ENCODE measurements at places on chromosomes 7 and 10. TPM values are rescaled to one million over a fixed set of nuclear protein-coding genes. Genes with fewer than 3 reads are reported as not detected.

Gene LMOD2
- total RNA-seq = not detected

Gene C7orf33
- not detected for total RNA-seq

Gene GIMAP4
- total RNA-seq = not detected

Gene ADAM12
- 45.6 TPM for total RNA-seq

Gene MAGI2
- 10.7 TPM for total RNA-seq

Gene AKR1C4
- not detected for total RNA-seq

Gene PRPS1L1
- not detected for total RNA-seq

Gene STOX1
- 1.3 TPM for total RNA-seq

Gene C7orf57
- not detected for total RNA-seq

Gene CASTOR2
- total RNA-seq = 25.4 TPM

Gene ZP3
- not detected for total RNA-seq

Gene MKX
- total RNA-seq = 20.5 TPM

Gene NYAP1
- 0.89 TPM for total RNA-seq

Gene PCLO
- 1.4 TPM for total RNA-seq

DNA sequence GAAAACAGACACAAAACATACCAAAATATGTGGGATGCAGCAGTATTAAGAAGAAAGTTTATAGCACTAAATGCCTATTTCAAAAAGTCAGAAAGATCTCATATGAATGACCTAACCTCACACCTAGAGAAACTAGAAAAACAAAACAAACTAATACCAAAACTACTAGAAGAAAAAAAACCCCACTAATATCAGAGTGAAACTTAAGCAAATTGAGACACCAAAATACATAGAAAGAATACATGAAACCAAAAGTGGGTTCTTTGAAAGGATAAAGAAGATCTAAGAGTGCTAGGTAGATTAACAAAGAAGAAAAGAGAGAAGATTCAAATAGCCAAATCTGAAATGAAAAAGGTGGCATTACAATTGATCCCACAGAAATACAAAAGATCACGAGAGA is 494.1 kb downstream of the SH2D4B start:
- no peak overlapping the region for H3K4me3 ChIP-seq
- no peaks in the 10 kb centered on the region for H3K4me1 ChIP-seq
- DNase-seq = no peak
- H3K27ac ChIP-seq = no peak overlapping the region
- H3K27me3 ChIP-seq = no peaks in the 10 kb centered on the region

DNA sequence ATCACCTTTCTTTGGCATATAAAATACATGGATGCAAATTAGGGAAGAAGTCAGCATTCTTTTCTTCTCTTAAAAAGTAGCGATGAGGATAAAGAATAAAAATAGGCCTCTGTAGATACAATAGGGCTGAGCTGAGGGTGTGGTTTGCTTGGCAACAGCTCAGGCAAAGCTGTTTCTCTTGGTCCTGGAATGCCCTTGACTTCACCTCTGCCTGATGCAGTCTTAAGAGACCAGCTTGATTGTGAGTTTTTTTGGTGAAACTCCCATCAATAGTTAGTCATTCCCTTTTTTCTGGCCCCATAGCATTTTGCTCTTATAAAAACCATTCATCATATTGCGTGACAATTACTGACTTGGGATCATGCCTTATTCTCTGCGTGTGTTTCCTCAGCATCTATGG is 42.1 kb upstream of the MKLN1 start:
- H3K36me3 ChIP-seq = no peaks in the 10 kb centered on the region
- no peak for DNase-seq
- H3K4me1 ChIP-seq = peaks cover 16% of the 10 kb centered on the region
- peak overlapping the region; percentile 68 for H3K27ac ChIP-seq
- H3K4me3 ChIP-seq = no peak overlapping the region

DNA sequence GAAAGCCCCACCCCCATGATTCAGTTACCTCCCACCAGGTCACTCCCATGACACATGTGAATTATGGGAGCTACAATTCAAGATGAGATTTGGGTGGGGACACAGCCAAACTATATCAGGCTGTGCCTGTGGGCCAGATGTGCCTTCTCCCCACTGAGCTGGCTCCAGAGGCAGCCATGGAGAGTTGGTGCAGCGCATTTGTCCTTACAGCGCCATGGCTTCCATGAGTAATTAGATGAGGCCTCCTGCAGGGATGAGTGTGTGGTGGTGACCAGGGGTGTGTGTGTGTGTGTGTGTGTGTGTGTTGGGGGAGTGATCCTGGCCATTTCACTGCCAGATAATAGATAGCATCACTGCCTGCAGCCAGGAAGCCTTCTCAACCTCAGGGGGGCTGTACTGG is 94.6 kb downstream of the FANK1 start:
- no peak overlapping the region for H3K27ac ChIP-seq
- no peak overlapping the region for H3K4me3 ChIP-seq
- peaks cover 3% of the 10 kb centered on the region for H3K4me1 ChIP-seq

GRCh38 chr7:90723866-90724265 is 127.7 kb downstream of the CDK14 start:
- no peak overlapping the region for H3K4me3 ChIP-seq
- H3K36me3 ChIP-seq = peaks cover 9% of the 10 kb centered on the region
- DNase-seq = no peak
- peaks cover 91% of the 10 kb centered on the region for H3K4me1 ChIP-seq
- H3K27me3 ChIP-seq = no peaks in the 10 kb centered on the region

- H3K4me3 ChIP-seq = no peak overlapping the region
- no peaks in the 10 kb centered on the region for H3K36me3 ChIP-seq
- H3K27ac ChIP-seq = peak overlapping the region; percentile 28
- peaks cover 50% of the 10 kb centered on the region for H3K27me3 ChIP-seq
- no peak for DNase-seq
Observed at GRCh38 chr10:78401624-78402367, 368.1 kb downstream of the RPS24 start.

DNA sequence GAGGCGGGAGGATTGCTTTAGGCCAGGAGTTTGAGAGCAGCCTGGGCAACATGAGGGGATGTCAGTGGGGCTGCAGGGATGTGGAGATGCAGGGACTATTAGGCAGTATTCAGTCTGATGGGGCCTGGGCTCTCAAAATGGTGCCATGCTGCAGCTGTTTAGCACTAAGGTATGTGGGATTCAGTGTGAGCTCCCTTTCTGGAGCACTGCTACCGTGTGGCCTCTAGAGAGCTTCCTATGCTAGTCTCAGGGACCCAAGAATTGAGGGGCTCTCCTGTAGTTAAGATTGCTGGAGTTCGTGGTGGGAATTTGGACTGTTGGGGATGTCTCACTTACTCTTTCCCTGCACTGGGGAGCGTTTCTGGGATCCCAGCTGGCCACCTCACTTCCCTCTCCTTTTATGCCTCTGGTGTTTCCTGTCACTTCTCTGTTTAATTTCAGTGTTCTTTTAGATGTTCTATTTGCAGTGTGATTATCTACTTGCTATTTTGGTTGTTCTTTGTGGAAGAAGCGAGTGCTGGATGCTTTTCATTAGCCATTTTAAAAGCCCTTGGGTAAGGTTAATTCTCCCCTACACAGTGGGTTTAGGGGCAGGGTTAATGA is 23.4 kb downstream of the LSMEM1 start:
- H3K27me3 ChIP-seq = no peaks in the 10 kb centered on the region
- peaks cover 6% of the 10 kb centered on the region for H3K4me1 ChIP-seq
- H3K4me3 ChIP-seq = no peak overlapping the region

- H3K27ac ChIP-seq = no peak overlapping the region
- H3K4me3 ChIP-seq = no peak overlapping the region
- no peaks in the 10 kb centered on the region for H3K4me1 ChIP-seq
- peaks cover 2% of the 10 kb centered on the region for H3K36me3 ChIP-seq
- DNase-seq = no peak
- peaks cover 2% of the 10 kb centered on the region for H3K27me3 ChIP-seq
Observed at GRCh38 chr7:2993868-2994267, 49.8 kb downstream of the CARD11 start.

- peaks cover 19% of the 10 kb centered on the region for H3K4me1 ChIP-seq
- no peak overlapping the region for H3K4me3 ChIP-seq
- H3K27ac ChIP-seq = no peak overlapping the region
Observed at GRCh38 chr7:125563557-125563956, 633.9 kb upstream of the POT1 start.

DNA sequence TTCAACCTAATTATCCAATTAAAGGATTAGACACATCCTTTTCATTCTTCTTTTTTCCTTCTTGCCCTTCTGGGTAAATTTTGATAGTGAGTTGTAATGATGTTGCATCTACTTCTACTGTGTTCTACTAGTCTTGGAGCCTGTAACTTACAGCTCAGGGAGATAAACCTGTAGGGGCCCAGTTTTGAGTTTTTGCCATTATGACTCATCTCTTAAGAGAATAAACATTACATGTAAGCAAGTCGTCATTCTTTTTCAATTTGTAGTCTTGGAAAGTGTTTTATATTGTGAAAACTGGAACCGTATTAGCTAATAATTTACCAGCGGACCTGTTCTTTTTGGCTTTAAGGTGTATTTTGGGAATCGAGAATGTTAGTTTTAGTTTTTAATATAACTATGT is 89.7 kb upstream of the RPA3 start:
- DNase-seq = no peak
- no peaks in the 10 kb centered on the region for H3K27me3 ChIP-seq
- H3K4me3 ChIP-seq = no peak overlapping the region
- no peaks in the 10 kb centered on the region for H3K4me1 ChIP-seq
- H3K27ac ChIP-seq = no peak overlapping the region
- H3K36me3 ChIP-seq = no peaks in the 10 kb centered on the region

- H3K36me3 ChIP-seq = no peaks in the 10 kb centered on the region
- no peaks in the 10 kb centered on the region for H3K27me3 ChIP-seq
- no peak for DNase-seq
- H3K4me3 ChIP-seq = no peak overlapping the region
- peaks cover 5% of the 10 kb centered on the region for H3K4me1 ChIP-seq
Observed at GRCh38 chr7:34036051-34036920, 130.9 kb downstream of the BMPER start.

- H3K27ac ChIP-seq = peak overlapping the region; percentile 98
- peaks cover 30% of the 10 kb centered on the region for H3K36me3 ChIP-seq
- peaks cover 17% of the 10 kb centered on the region for H3K4me1 ChIP-seq
- no peaks in the 10 kb centered on the region for H3K27me3 ChIP-seq
Observed at GRCh38 chr10:3787016-3787400, 2.0 kb upstream of the KLF6 start.

DNA sequence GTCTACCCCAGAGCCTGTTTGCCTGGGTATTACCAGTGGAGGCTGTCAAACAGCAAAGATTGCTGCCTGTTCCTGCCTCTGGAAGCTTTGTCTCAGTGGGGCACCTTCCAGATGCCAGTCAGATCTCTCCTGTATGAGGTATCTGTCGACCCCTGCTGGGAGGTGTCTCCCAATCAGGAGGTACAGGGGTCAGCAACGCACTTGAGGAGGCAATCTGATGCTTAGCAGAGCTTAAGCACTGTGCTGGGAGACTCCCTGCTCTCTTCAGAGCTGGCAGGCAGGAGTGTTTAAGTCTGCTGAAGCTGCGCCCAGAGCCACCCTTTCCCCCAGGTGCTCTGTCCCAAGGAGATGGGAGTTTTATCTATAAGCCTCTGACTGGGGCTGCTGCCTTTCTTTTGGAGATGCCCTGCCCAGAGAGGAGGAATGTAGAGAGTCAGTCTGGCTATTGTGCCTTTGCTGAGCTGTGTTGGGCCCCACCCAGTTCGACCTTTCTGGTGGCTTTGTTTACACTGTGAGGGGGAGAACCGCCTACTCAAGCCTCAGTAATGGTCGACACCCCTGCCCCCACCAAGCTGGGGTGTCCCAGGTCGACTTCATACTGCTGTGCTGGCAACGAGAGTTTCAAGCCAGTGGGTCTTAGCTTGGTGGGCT is 62.2 kb downstream of the PPP1R9A start:
- no peaks in the 10 kb centered on the region for H3K36me3 ChIP-seq
- peaks cover 36% of the 10 kb centered on the region for H3K4me1 ChIP-seq
- DNase-seq = no peak
- H3K27ac ChIP-seq = no peak overlapping the region
- H3K4me3 ChIP-seq = no peak overlapping the region

GRCh38 chr10:14588084-14588937 is 186.4 kb downstream of the FAM107B start:
- H3K27me3 ChIP-seq = no peaks in the 10 kb centered on the region
- H3K4me3 ChIP-seq = peak overlapping the region; percentile 49
- peaks cover 31% of the 10 kb centered on the region for H3K4me1 ChIP-seq

GRCh38 chr7:145876376-145876775 is 240.2 kb upstream of the CNTNAP2 start:
- H3K36me3 ChIP-seq = no peaks in the 10 kb centered on the region
- H3K4me1 ChIP-seq = no peaks in the 10 kb centered on the region
- no peak overlapping the region for H3K27ac ChIP-seq
- no peak overlapping the region for H3K4me3 ChIP-seq

DNA sequence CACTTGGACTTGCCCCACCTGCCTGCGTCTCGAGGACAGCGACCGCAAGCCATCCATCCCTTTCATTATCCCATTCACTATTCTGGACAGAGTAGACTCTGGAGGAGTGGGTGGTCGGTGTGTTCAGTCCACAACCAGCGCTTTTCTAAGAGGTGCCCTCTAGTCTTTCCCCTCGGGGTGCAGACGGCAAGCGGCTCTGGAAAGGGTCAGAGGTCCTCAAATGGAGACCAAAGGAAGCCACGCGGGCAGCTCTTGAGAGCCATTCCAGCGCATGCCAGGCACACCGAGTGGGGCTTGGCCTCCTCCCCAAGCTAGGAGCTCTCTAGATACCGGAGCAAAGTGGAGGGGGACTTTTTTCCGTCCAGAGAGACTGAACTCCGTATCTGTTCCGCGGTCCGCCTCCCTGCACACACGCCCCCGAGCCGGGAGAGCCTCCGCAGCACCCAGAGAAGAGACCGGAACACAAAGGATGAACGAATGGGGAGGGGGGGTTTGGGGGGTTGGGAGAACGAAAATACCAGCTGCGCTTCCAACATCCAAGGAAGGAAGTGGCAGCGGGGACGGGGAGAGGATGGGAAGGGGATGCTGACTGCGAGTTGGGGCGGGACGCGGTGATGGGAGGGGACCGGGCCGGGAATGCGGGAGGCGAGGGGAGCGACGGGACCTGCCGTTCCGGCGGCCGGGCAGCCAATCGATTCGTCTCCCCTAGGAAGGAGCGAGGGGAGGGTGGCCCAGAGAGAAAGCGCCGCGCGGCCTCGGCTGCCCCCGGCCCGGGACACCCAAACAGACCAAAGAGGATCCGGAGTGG is 515 bp downstream of the GSDME start:
- DNase-seq = peak; percentile 87
- H3K27me3 ChIP-seq = peaks cover 8% of the 10 kb centered on the region
- H3K4me1 ChIP-seq = peaks cover 10% of the 10 kb centered on the region
- no peaks in the 10 kb centered on the region for H3K36me3 ChIP-seq
- peak overlapping the region; percentile 81 for H3K27ac ChIP-seq

- no peaks in the 10 kb centered on the region for H3K4me1 ChIP-seq
- H3K36me3 ChIP-seq = no peaks in the 10 kb centered on the region
- no peak overlapping the region for H3K4me3 ChIP-seq
- no peak overlapping the region for H3K27ac ChIP-seq
Observed at GRCh38 chr7:69204943-69205342, 393.3 kb upstream of the AUTS2 start.

DNA sequence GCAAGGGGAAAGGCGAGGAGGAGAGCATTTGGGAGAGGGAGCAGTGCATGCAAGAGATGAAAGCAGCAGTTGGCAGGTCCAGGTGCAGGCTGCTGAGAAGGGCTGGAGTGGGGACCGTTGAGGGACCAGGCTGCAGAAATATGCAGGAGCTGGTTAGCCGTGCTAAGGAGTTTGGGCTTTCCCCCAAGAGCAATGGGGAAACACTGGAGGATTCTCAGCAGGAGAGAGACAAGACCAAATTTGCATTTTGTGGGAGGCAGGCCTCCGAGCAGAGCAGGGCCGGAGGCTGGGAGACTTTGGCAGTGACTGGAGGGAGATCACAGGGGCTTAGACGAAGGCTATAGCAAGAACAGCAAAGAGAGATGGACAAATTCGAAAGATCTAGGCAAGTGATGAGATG is 11.8 kb downstream of the BTBD16 start:
- no peaks in the 10 kb centered on the region for H3K27me3 ChIP-seq
- no peak overlapping the region for H3K27ac ChIP-seq
- DNase-seq = no peak
- no peaks in the 10 kb centered on the region for H3K36me3 ChIP-seq
- H3K4me3 ChIP-seq = no peak overlapping the region

Data from osteocyte (in vitro differentiated cells).